ENCODE measurements at places on chromosomes 7 and 10.

- no peak for DNase-seq
These were observed 50.1 kb downstream of the RBM20 start for GRCh38 chr10:110694263-110694662.

- no peak for DNase-seq
These were observed 124.5 kb downstream of the AOAH start for GRCh38 chr7:36599645-36600313.

DNA sequence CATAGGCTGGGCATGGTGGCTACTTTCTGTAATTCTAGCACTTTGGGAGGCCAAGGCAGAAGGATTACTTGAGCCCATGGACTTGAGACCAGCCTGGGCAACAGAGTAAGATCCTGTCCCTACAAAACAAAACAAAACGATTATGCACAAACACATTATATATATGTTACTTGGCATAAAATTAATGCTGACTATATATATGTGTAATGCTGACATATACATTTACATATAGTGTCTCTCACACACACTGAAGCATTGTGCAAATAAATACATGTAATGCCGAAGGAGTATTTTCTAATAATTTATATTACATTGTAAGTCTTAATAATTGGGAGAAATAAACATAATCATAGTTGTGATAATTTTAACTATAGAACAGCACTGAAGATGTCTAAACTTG is 621.8 kb upstream of the ZNF722 start:
- no peak for DNase-seq

DNA sequence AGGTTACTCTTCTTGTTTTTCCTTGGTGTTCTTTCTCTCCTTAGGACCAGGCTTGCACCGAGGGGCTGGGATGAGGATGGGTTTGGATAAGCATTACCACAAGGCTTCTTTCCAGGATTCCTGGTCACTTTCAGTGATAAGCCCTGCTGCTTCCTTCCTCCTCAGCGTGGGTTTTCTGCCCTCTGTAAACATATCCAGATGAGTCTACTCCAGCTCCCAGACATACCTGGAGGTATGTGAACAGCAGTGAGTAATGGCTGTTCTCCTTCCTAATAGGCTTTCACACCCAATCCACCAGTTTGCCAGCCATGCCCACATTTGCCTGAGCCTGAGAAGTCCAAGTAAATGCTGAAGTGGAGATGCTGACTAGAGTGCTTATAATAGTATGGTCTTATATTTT is 229.8 kb upstream of the YAE1 start:
- no peak for DNase-seq

DNA sequence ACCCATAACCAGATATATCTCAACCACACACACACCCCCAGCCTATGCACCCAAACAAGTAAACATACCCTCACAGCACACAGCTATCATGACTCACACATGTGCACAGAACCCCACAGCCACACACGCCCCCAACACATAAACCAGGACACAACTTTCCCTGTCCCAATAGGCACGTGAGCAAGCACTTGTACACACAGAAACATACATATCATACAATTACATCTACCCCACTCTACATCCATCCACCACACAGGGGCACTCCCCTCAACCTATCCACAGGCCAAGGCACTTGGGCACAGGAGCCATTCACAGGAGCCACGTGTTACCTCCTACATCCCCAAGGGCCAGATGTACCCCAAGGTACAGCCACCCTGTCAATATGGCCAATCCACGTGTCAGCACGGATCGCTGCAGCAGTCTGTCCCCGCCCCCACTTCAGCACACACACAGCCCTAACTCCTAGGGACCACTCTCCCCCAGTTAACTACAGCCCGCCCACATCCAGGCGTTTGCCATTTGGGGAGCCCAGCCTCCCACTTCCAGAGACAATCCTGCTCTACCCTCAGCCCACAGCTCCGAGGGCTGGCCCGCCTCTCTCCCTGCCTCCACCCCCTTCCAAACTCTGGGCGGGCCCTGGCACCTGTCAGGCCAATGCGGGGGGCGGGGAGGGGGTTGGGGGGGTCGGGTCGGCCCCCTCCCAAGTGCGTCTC is 163.5 kb downstream of the SH3PXD2A start:
- no peak for DNase-seq

- no peak for DNase-seq
These were observed 116.4 kb downstream of the TSPAN12 start for GRCh38 chr7:120741371-120742042.

DNA sequence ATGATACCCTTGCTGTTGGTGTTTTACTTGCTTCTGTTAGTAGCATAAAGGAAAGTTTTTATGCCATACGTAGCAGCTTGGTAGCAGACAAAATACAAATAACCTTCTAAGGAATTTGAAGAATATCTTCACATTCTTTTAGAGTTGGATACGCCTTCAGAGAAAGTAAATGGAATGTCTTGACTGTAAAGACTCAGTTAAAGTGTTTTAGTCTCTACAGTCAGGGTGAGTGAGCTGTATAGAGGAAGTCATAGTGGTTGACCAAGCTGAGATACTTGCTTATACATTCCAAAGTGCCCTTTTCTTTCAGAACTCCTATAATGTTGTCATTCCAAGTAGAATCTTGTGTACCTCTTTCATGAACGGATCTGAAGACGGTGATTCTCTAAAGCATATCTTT is 37.7 kb downstream of the RABGEF1 start:
- no peak for DNase-seq

- no peak for DNase-seq
These were observed 29.4 kb downstream of the NUDT1 start for GRCh38 chr7:2271273-2272026.

GRCh38 chr7:12025246-12025645 is 185.8 kb upstream of the TMEM106B start:
- DNase-seq: no peak

GRCh38 chr10:100007231-100008141 is 2.3 kb downstream of the DNMBP start:
- DNase-seq: no peak

GRCh38 chr10:15985690-15986089 is 125.4 kb upstream of the MINDY3 start:
- DNase-seq: no peak

GRCh38 chr10:124629415-124629814 is 114.8 kb downstream of the FAM53B start:
- DNase-seq: no peak

DNA sequence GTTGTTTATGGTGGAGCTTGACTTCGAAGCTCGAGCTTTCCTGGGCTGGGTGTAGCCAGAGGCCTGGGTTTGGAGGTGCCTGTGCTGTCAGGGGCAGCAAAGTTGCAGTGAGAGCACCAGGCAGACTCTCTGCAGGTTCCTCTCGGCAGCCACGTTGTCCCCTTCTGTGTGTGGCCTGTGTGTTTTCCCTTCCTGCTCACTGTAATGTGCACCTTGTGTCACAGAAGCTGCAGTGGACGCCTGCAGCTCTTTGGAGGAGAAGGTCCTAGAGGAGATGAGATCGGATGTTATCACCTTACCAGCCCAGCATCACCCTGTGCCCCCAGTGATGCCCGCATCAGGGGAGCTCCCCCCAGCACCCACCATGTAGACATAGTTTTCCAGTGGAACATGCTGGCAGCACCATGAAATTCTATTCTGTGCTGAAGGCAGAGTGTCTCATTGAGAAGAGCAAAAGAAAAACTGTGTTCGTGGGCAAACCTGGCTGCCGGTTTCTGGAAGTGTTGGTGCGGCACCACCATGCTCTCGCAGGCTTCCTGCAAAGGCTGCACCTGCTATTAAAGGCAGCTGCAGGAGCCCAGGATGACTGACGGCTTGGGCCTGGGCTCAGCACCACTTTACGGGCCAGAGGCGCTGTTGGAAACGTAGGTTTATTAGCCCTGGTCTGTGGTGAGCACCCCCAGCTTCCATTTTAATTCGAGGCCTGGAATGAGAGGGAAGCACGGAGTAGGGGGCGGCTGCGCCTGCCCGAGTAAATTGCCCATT is 609.8 kb upstream of the FOXK1 start:
- DNase-seq: no peak

Data from sciatic nerve (tissue), 2 donors.